ENCODE measurements at places on chromosomes 1 and 21. TPM values are rescaled to one million over a fixed set of nuclear protein-coding genes. Genes with fewer than 3 reads are reported as not detected.

- peaks cover 6% of the 10 kb centered on the region for H3K36me3 ChIP-seq
- H3K27me3 ChIP-seq = peaks cover 57% of the 10 kb centered on the region
- peak overlapping the region; percentile 83 for H3K4me3 ChIP-seq
- DNase-seq = no peak
- peaks cover 9% of the 10 kb centered on the region for H3K4me1 ChIP-seq
Measured at GRCh38 chr1:228009828-228010775, 3.3 kb downstream of the WNT3A start.

GRCh38 chr1:8438489-8438888, 120.6 kb downstream of the SLC45A1 start:
- H3K36me3 ChIP-seq = no peaks in the 10 kb centered on the region
- no peaks in the 10 kb centered on the region for H3K27me3 ChIP-seq
- peaks cover 10% of the 10 kb centered on the region for H3K4me1 ChIP-seq
- H3K27ac ChIP-seq = no peak overlapping the region

The LDLRAD1 gene
- not detected for total RNA-seq

The CA14 gene
- total RNA-seq = not detected

The SMIM1 gene
- 0.75 TPM for total RNA-seq

GRCh38 chr1:183584147-183584546, 6.1 kb downstream of the NCF2 start:
- no peaks in the 10 kb centered on the region for H3K27me3 ChIP-seq
- no peak for DNase-seq
- no peak overlapping the region for H3K4me3 ChIP-seq
- H3K36me3 ChIP-seq = no peaks in the 10 kb centered on the region
- peaks cover 18% of the 10 kb centered on the region for H3K4me1 ChIP-seq

The PRAMEF11 gene
- not detected for total RNA-seq
